ENCODE measurements at places on chromosomes 7 and 10.

GRCh38 chr7:50339990-50340500 lies 35.5 kb downstream of the IKZF1 start:
- peak; percentile 84 for DNase-seq

- DNase-seq = no peak
Measured at GRCh38 chr7:53811555-53812079, 730.6 kb upstream of the VSTM2A start.

DNA sequence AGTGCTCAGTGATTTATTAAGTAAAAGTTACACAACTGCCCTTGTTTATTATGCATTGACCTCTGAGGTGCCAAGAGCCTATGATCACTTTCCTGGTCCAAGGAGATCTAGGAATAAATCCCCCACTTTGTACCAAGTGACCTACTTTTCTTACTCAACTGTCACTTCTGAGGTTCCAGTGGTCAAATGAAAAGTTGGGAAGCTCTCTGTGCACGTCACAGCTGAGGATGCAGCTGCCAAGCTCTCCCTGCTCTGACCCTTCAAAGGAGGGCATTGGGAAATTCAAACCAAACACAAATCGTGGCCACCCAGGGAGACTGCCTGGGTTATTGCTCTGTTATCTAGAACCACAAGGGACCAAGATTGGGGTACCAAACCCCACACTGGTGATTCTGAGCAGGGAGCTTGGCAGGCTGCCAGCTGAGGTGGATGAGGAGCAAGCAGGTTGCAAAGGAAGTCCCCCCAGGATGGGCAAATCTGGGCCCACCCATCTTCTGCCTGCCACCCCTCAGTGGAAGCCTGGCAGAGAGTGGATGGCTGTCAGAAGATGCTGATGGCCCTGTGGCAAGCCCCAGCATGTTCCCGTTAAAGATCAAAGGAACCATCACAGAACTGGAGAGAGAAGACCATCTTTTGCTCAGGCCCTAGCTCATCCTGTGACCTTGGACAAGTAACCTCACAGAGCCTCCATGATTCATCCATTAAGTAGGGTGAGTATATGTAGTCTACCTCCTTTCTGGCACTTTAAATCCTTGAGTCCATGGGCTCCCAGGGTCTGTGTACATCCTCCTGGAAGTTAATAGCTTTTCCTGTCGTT lies 106.8 kb downstream of the PPP1R3C start:
- DNase-seq = no peak

- peak; percentile 40 for DNase-seq
Measured at GRCh38 chr7:117087639-117088396, 134.5 kb downstream of the ST7 start.

GRCh38 chr7:882336-883035 lies 6.1 kb downstream of the GET4 start:
- DNase-seq = no peak

GRCh38 chr7:28195910-28196620 lies 15.5 kb upstream of the JAZF1 start:
- peak; percentile 26 for DNase-seq

- no peak for DNase-seq
Measured at GRCh38 chr10:102616066-102616770, 28.1 kb upstream of the TRIM8 start.

DNA sequence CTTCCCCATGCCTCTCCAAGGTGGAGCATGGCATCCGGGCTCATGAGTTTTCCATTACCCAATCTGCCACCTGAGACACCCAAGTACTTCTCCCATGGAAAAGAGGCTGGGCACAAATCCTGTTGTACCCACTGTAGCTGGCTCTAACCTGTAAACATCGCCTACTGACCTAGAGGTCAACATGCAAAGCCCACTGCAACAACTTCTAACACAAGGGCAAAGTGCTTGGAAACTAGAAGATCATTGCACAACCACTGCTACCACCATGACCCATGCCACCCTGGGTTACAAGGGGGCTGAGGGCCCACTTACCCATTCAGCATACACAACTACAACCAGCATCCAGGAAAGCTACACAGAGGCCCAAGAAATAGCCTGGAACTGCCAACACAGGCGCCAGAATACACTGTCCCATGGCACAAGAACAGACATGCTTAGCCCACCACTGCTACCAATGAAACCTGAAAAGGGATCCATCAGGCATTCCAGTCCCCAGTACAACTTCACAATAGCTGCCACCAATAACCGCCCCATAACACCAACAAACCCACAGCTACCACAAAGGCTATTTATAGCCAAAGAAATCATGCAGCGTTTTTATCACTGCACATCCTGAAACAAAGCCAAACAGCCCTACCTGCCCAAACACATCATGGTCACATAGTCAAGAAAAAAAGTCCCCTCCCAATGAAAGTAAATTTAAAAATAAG lies 63.4 kb downstream of the RNF32 start:
- no peak for DNase-seq

DNA sequence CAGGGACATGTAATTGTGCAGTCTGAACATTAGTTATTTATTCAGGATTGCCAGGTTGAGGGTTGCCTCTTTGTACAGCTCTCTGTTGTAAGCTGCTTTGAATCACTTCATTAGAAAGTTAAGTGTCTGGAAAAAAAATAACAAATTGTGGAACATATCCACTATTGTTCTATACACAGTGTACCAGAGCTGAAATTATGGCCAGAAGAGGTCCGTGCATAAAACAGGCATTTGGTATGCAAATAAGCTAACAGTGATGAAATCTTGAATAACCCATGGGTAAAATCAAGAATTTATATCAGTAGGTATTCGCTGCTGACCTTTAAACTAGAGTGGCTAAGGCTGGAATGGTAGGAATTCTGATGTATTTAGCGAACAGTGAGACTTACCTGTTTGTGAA lies 152.1 kb downstream of the LHFPL3 start:
- DNase-seq = no peak

GRCh38 chr10:86855513-86855912 lies 99.1 kb downstream of the BMPR1A start:
- no peak for DNase-seq

- peak; percentile 51 for DNase-seq
Measured at GRCh38 chr7:73701357-73701995, 18.0 kb downstream of the STX1A start.

DNA sequence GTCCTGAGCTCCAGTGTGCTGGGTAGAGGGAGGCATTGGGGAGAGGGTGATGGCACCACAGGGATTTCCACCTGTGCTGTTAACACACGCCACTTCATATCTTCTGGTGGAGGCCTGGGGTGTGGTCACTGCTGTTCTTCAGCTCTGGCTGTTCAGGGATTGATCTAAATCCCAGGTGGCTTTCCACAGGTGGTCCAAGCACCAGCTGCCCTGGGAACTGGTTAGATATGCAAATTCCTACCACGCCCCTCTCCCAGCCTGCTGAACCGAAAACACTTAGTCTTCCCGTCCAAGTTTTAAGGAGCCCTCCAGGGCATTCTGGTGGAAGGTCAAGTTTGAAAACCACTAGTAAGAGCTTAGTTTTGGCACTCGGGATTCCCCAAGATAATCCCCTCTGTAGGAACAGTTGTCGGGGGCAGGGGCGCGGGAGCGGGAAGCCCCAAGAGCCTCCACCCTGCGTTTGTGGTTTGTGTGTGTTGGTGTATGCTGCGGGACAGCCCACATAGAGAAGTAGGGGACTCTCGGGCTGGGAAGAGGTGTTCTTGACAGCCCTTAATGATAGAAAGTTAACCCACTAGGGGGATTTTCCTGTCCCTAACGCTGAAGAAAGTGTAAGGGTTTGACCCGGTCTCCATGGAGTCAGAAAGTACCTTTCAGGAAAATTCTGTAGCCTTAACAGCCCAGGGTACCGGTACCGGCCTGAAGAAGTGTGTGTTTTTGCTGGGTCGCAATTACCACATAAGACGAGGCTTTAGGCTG lies 5.1 kb downstream of the DEPP1 start:
- no peak for DNase-seq

DNA sequence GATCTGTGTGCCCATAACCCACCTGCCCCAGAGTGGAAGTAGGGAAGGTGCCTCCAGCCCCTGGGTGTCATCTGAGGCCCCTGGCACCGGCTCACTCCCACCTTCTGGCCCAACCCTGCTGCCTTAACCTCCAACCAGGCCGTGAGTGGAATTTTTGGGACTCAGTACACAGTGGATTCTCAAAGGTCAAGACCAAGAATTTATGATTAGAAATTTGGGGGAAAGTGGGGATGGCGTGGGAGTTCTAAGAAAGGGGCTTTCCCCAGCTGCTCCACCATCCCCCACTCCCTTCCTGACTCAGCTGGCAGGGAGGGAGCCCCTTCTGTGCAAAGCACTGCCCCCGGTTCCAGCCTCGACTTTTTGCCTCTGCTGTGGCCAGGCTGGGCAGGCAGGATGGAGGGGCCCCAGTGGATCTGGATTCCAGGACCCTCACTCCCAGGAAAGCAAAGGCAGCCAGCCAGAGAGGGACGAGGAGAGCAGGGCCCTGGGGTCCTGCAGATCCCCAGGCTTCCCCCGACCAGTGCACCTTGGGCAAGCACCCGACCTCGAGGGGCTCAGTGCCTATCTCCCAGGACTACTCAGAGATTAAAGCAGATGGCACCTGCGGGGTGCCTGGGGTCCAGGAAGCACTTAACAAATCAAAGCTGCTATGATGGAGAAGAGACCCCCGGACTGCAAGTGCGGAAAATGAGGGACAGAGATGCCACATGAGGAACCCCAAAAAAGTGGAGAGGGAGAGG lies 12.8 kb downstream of the SPOCK2 start:
- DNase-seq = no peak

- peak; percentile 68 for DNase-seq
Measured at GRCh38 chr10:101710059-101710695, 15.2 kb upstream of the FBXW4 start.

GRCh38 chr10:84755311-84755710 lies 426.9 kb downstream of the CCSER2 start:
- no peak for DNase-seq

GRCh38 chr7:110675383-110676103 lies 415.4 kb upstream of the LRRN3 start:
- DNase-seq = no peak

- DNase-seq = peak; percentile 90
Measured at GRCh38 chr7:149239345-149240143, at the start of gene ZNF212. TSS of gene ZNF212 (plus strand) at chr7:149239651. CDS start at chr7:149239779, 128 bp downstream.

DNA sequence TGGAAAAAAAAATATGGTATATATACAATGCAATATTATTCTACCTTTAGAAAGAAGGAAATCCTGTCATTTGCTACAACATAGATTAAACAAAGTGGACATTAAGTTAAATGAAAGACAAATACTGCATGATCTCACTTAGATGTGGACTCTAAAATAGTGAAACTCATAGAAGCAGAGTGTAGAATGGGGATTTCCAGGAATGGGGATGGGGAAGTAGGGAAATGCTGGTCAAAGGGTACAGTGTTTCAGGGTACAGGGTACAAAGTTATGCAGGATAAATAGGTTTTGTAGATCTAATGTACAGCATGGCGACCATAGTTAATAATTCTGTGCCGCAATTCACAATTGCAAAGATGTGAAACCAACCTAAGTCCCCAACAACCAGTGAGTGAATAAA lies 385.5 kb downstream of the SFMBT2 start:
- no peak for DNase-seq

DNA sequence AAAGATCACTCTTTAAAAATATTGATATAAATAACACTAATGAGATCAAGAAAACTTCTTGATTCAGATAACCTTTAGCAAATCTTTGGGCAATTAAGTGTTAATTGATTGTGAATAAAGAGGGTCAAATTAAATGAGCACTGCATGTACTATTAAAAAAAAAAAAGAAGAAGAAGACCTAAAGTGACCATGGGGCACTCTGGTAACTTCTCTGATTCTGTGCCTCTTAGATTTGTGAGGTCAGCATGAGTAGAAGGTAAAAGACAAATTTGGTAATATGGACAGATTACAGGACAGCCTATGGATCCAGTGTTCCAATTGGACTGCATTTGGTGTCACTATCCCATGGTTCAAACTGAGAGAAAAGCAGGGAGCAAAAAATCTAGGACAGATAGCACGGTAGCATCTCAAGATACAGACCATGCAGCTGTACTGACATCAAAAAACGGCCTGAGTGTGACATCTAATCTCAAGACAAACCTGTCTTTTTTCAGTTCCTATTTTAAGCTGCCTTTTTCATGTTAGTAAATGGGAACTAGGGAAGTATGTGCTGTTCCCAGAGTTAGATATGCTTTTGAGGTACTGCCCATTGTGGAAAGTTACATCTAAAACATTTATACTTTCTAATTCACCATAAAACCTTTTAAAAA lies 128.0 kb downstream of the KCND2 start:
- DNase-seq = peak; percentile 9

- DNase-seq = no peak
Measured at GRCh38 chr10:114061789-114062188, 18.1 kb downstream of the ADRB1 start.

GRCh38 chr10:119199231-119199992 lies 8.0 kb upstream of the GRK5 start:
- peak; percentile 85 for DNase-seq

DNA sequence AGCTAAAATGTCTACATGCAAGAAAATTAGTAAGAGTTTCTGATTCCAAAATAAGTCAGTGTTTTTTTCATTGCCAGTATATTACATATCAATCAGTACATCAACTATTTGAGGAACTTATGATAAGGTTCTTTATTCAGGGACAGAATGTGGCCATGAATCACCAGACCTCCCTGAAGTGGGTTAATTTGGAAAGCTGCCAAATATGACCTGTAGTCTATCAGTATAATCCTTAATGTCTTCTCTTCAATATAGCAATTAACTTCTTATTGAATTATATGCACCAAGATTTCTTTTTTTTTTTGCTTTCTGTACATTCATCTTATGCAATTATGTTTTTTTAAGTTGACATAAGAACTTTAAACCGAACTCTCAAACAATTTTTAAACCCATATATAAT lies 714.5 kb upstream of the POT1 start:
- DNase-seq = peak; percentile 31

GRCh38 chr7:635227-635626 lies 91.3 kb upstream of the DNAAF5 start:
- DNase-seq = no peak

DNA sequence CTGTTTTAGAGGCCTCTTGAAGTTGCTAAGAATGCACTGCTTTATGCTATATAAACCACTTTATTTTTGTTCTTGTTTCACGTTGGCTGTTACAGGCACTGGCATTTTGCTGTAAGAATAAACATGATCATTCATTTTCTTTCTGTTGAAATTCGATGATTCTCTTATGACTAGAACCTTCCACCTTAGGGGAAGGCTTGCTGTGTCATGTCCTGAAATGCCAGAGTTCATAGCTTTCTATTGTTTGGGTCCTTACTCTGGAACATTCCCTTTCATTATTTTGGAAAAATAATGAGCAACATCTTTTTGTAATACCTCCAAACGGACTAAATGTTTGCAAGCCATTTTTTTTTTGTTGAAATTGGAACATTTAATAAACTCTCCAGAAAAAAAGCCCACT lies 495.1 kb upstream of the POT1 start:
- no peak for DNase-seq

- DNase-seq = no peak
Measured at GRCh38 chr7:55556031-55556430, 16.3 kb downstream of the VOPP1 start.

- peak; percentile 30 for DNase-seq
Measured at GRCh38 chr7:102412548-102412947, 16.4 kb downstream of the PRKRIP1 start.
